ENCODE measurements at places on chromosomes 16 and 17.

DNA sequence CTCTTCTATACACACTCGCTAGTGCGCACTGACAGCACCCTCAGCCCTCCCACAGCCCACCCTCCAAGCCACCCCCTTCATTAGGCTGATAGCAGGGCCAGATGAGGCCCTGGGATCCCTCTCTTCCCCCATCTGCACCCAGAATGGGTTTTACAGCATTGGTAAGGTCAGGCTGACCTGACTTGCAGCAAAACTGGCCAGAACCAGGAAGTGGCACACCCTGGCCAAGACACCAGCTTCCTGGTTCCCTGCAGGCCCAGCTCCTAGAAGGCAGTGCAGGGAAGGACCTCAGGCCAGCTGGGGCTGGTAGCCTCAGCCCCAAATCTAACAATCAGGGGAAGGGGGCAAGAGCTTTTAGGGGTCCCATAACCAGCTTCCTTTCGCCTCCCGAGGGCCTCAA lies 50.0 kb upstream of the MRPS23 start:
- no peak for DNase-seq

- no peak for DNase-seq
Measured at GRCh38 chr17:73463821-73464220, 152.0 kb upstream of the CDC42EP4 start.

DNA sequence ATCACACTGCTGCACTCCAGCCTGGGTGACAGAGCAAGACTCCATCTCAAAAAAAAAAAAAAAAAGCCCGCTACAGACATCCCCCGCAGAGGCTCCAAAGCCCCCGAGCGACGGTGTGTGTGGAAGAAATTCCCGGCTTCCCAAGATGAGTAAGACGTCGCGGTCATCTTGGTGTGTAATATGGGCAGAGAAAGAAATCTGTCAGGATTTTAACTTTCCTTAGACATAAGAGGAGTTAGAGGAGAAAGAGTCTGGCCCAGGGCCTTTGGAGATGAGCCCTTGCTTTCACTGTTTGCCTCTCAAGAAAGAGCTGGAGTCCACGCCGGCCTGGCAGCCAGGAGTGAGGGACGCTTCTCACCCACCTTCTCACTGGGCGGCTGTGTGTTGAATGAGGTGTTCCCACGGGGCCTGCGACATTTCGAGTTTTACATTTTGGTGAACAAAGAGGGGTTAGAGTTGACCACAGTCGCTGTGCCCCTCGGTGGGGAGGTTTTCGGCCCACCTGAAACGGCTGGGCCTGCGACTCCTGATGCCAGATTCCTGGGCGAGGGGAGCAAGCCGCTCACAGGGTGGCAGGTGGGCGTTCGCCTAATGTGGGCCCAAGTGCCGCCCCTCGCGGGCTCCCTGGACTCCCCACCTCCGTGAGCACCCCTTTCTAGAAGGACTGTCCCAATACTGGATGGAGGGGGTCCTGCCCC lies 17.9 kb downstream of the C1QTNF1 start:
- DNase-seq: no peak

- DNase-seq: no peak
Measured at GRCh38 chr17:45790296-45790922, 6.3 kb downstream of the CRHR1 start.

DNA sequence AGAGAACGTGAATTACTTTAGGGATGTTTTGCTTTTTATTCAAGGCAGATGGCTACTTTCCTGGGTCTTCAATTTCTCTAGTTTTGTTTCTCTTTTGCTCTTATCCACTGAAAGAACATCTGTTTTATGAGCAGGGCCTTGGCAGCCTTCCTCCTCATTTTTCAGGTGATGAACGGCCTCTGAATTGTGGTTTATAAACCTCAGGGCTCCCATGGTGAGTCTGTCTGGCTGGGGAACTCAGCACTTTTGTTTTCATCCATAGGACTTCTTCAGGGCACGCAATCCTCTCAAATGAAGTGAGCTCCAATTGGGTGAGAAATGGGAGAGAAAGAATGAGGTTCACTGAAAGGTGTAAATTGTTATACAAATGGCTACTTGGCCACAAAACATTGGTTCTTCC lies 186.4 kb upstream of the ERCC4 start:
- DNase-seq: no peak

DNA sequence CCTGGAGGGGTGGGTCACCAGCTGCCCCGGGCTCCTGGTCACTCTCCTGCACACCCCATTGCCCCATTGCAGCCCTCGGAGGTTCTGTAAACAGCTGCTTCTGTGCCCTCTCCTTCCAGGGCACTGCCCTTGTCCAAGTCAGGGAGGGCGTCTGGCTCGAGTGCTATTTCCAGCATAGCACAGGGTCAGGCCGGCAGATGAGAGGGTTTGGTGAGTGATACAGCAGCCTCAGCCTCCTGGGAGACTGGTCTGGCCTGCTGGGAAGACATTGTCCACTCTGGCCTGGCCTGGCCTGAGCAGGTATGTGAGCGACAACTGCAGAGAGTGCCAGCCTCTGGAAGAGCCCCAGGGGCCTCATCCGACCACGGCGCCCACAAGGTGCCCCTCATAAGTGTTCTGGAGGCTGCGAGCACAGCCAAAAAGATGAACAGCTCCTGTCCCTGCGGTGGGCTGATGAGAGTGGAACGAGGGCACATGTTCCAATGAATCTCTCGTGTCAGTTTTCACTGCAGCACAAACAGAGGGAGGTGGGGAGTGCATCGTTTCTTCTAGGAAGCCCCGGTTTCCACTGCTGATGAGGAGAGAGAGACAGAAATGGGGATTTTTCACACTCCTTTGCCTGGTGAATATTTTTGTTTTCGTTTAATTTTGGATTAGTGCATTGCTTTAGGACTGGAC lies 105.8 kb upstream of the SDK2 start:
- no peak for DNase-seq

DNA sequence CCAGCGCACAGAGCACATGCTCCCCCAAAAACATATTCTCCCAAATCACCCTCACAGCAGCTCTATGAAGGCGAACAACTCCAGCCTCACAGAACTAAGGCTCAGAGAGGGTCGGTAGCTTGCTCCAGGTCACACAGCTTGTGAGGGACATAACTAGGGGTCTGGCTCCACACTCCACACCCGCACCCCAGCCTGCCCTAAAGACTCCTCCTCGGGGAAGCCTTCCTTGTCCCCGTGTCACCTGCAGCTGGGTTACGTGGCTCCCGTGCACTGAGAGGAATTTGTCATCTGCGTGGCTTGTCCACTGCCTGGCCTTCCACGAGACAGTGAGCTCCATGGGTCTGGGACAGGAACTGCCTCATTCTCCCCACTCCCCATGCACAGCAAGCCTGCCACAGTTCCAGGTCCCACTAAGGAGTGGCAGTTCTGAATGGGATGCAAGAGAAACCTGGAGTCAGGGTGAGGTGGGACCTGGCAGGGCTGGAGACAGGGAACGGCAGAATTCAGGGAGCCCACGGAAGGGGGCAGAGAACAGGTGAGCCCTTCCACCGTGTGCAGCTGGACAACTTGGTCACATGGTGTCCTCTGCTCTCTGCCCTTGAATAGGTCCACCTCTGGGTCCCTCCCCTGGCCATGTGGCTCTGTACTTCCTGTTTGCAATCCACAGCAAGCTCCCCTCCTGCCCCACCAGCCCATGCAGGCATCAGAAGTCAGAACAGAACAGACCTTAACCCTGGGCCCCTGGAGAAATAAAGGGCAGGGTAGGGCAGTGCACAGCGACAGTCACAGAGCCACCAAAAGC lies 27.4 kb downstream of the TNFRSF13B start:
- DNase-seq: no peak

GRCh38 chr17:49433000-49433694 lies 18.5 kb upstream of the PHB1 start:
- DNase-seq: no peak

DNA sequence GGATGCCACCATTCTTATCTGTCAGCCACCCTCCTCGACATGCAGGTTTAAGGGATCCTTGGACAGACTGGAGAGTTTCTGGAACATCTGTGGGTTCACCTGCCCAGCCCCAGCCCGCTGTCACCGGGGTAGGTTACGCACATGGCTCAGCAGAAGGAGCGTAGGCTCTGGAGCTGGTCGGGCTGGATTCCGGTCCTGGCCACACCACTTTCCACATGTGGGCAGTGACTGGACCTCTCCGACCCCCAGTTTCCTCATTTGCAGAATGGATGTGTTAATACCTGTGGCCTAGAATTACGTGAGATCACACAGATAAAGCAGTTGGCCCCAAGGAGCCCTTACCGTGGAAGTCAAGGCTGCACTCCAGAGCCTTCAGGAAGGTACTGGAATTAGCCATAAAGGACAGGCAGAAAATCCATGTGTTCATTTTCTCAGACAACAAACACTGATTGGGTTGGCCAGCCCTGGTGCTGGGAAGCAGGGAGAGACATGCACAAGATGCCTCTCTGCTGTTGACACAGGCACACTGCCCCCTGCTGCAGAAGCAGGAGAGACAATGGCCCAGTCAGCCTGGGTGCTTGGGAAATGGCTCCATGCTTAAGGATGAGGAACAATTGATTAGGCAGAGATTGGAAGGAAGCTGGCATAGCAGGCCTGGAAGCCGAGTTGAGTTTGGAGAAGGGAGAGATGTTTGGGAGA lies 58.8 kb downstream of the SF3B3 start:
- no peak for DNase-seq

GRCh38 chr16:71259086-71259485 lies 28.6 kb upstream of the HYDIN start:
- DNase-seq: no peak

- no peak for DNase-seq
Measured at GRCh38 chr17:42720996-42721583, 23.8 kb downstream of the EZH1 start.

DNA sequence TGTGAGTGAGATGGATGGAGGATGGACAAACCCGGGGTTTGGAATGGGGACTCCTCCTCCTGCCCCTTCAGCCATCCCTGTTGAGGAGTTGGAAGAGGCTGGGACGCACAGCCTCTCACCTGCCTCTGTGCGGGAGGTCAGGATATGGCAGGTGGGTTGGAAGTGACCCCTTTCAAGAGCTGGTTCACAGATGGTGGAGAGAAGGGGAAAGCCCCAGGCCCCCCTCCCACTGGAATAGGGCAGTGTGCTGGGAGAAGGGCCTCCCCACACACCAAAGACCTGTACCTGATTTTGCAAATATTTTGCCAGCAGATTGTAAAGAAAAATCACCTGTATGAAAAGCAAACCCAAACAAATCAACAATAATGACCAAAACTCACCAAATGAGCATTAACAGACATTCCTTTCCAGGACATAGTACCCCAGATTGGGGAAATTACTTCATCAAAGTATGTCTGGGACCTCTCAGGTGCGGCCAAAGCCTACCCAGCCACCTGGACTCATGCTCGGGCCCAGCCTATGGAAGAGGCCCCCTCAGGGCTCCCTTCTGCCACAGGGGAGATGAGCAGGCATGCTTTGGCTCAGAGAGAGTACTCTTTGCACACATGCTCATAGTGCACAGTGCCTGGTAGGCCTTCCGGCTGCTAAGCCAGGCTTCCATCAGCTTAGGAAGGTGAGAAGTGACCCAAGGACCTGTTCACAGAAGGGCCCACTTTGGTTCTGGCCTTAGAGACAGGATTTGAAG lies 7.8 kb downstream of the SLC47A2 start:
- DNase-seq: no peak

DNA sequence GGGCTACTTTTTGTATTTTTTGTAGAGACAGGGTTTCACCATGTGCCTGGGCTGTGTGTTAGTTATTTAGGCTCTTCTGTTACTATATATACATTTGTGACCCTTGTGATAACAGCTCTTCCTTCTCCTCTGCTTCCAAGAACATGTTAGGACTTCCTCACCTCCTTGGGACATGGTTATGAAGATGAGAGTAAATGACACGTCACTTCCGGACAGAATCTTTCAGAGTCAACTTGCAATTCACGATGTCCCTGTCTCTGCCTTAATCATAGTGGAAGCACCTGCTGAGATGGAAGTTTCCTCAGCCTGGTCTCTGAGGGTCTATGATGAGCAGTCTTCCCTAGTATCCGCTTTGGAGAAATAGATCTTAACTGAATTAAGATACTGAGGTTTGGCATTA lies 42.9 kb downstream of the CCDC42 start:
- no peak for DNase-seq

DNA sequence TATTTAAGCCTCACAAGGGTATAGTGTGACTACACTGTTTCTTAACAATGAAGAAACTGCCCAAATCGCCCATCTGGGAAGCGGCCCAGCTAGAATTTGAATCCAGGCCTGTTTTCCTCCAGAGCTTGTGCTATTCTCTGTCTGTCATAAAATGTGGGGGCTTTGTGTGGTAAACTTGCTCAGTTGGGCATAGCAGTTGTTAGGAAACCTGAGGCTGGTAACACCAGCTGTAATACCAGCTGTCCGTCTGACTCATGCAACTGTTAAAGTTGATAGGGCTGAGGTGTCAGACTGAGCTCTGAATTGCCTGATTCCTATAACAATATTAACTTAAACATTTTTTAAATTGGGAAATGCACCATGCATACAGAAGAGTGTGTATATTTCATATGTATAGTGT lies 9.3 kb downstream of the NOD2 start:
- DNase-seq: no peak

GRCh38 chr16:53123747-53124146 lies 69.0 kb downstream of the CHD9 start:
- no peak for DNase-seq

GRCh38 chr17:66580956-66581391 lies 253.9 kb upstream of the CACNG5 start:
- DNase-seq: no peak

- no peak for DNase-seq
Measured at GRCh38 chr17:61337290-61337689, 62.4 kb upstream of the TBX2 start.

DNA sequence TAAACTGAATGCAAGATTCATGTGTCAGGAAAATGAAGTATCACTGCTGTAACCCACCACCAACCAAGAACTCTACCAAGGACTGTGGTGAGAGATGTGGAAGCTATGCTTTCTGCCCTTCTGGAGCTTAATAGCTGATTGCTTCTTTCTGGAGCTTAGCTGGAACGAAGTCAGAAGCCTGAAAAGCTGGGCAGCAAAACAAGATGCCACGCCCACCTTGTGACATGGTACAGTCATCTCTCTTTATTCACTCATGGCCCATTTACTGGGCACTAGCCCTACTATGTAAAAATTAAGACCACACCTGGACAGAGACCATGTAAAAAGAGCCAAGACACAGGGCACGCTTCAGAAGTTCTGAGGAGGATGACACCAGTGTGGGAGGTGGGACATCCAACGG lies 48.1 kb downstream of the TEX2 start:
- DNase-seq: no peak

GRCh38 chr16:23343643-23344612 lies 41.8 kb downstream of the SCNN1B start:
- no peak for DNase-seq

GRCh38 chr17:27607521-27608091 lies 23.4 kb upstream of the LGALS9 start:
- DNase-seq: no peak

DNA sequence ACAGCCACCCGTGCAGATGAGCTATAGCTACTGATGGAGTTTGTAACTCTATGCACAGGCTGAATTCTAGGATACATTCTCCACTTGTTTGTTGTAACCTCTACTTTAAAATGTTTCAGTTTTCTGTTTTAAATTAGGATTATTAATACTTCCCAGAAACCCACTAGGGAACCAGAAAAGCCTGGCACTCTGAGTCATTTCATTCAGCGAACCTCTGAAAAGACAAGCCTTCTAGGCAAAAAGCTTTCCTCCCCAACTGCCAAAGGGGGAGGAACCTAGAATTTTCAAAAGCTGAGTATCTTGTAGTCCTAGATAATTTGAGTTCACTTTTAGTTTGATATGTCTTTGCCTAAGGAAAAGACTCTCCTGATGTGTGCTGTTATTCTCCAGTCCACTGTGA lies 43.2 kb downstream of the GOSR1 start:
- DNase-seq: no peak
